ENCODE measurements at places on chromosomes 2 and 18.

DNA sequence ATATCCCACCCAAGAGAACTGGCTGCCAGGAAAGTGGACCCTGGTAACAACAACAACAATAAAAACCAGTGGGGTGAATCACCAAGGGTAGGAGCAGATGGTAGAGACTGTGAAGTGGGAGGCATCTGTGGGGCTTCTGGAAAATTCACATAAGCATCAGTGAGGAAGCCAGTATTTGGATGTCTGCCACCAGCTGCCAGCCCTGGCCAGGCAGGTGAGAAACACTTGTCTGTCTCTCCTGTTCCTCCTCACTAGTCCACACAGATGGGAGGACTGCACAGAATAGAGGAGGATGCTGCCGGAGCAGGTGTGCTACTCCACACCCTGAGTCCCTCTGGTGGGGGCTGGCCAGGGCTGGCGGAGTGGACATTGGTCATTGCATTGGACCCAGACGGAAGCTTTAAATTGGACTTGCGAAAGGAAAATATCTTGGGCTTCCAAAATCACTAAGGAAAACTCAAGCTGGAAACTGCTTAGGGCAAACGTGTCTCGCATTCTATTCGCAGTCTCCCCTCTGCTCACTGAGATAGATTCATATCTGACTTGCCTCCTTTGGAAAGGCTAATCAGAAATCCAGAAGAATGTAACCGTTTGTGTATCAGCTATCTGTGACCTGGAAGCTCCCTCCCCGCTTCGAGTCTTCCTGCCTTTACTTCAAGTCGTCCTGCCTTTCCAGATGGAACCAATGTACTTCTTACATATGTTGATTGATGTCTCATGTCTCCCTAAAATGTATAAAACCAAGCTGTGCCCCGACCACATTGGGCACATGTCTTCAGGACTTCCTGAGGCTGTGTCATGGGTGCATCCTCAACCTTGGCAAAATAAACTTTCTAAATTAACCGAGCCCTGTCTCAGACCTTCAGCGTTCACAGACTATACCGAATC, 69.1 kb downstream of the NAB1 start:
- no peak for DNase-seq

DNA sequence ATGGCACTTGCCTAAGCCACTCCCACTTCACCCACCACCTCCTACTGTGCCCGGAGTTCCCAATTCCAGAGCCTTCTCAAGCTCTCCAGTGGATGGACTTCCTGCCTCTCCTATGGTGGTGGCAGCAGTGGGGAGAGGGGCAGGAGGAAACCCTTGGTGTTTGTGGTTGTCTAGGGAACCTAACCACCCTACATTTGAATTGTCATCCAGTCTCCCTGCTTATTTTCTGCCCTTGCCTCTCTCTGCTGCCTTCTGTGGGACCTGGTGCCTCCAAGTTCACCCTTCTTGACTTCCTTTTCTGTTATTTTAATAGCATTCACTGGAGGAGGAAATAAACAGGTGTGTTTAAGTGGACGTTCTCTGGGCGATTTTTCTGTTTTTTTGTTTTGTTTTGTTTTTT, 50.0 kb upstream of the HPCAL1 start:
- no peak for DNase-seq

DNA sequence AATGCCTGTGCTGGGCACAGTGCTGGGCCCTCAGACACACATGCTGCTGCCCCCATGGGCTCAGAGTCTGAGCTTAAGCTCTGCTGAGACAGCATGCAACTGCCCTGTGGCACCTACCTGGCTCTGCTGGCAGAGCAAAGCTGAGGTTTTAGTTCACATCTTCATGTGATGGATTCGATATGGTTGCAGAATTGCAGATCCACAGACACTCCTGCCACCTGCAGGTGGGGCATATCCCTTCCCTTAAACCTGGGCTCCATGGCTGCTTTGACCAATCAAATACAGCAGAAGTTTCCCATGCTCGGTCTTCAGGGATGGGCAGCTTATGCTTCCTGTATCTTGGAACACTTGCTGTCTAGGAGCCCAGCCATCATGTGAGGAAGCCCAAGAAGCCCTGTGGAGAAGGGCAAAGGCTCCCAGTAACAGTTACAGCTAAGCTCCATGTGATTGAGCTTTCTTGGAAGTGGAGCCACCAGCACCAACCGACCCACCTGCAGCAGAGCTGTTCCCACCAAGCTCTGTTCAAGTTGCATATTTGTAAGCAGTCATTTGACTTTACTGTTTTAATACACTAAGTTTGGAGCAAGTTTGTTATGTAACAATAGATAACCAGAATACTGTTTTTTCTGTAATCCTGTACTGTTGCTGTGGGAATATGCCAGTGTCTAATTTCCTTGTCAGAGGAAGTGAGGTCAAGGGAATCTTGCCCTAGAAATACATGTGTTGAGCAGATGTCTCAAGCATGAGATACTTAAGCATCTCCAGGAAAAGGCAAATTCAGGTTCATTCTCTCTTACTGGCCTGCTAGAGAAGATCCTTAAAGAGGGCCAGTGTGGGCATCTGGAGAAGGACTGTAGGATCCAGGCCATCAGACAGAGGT, 79.3 kb downstream of the SH3RF3 start:
- DNase-seq: peak; percentile 59

DNA sequence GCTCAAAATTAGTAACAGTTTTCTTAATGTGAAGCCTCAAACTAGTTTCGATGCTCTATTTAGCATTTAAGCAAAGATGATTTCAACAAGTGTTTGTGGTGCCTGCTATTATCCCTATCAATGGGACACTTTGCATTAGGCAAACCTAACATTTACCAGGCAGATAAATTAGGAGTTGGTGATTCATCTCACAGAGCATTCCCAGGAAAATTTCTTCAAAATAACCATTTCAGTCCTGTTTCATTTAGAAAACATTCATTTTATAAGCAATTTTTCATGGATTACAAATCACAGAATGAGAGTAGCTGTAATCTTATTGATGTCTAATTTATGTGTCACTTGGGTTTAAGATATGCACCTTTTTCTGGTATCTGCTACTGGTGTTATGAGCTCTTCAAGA, 62.7 kb downstream of the CLHC1 start:
- DNase-seq: peak; percentile 36

- peak; percentile 86 for DNase-seq
Measured at GRCh38 chr2:47056374-47056773, 98.7 kb downstream of the STPG4 start.

- DNase-seq: peak; percentile 8
Measured at GRCh38 chr2:220961143-220961860, 610.8 kb downstream of the EPHA4 start.

GRCh38 chr2:143334837-143335236, 205.6 kb downstream of the ARHGAP15 start:
- DNase-seq: no peak

DNA sequence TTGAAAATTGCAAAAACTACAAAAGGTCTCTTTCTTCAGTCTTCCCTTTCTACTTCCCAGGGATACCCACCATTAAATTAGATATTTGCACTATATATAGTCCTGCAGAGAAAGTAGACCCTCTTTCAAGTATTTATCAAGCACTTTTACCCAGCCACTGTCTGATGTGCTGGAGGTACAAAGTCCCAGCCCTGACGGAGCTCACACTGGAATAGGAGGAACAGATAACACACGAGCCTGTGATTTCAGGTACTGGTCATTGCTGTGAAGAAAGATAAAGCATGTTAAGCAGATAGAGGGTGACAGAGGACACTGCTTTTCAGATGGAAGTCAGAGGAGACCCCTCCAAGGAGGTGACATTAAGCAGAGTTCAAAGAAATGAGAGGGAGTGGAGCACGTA, 19.6 kb downstream of the SEC11C start:
- DNase-seq: no peak

DNA sequence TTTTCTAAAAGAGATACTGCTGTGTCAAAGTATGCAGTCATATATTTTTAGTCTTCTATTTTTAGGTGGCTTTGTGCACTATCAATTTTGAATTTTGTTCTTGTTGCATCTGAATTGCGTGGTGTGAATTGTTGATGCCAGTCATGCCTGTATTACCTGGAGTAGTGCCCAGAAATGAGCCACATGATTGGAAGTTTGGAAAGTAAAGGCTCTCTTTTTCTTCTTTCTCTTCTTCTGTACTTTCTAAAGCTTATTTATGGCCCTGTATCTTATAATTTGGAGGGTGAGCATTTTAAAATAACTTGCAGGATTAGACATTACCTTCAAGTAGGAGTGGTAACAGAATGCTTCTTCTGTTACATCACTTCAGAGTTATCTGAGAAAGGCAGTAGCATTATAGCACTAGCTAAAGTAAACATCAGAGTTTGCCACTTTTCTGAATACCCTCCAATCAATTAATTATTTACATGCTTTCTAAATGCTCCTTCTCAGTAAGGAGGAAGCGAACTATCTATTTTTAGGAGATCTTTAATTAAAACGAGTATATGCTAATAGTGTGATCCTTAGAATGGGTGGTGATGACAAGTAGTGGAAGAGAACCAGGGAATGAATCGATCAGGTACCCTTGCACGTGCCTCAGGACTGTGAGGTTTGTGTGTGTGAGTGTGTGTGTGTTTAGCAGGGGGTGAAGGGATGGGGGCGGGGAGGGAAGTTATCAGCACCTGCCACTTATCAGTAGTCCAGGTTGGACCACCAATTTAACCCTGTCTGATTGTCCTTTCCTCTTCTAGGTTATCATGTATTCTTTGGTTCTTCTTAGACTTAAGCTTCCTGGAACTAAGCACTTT, 112.5 kb downstream of the MAP3K20 start:
- DNase-seq: peak; percentile 85

- peak; percentile 47 for DNase-seq
Measured at GRCh38 chr2:205769495-205769850, 87.2 kb downstream of the NRP2 start.

DNA sequence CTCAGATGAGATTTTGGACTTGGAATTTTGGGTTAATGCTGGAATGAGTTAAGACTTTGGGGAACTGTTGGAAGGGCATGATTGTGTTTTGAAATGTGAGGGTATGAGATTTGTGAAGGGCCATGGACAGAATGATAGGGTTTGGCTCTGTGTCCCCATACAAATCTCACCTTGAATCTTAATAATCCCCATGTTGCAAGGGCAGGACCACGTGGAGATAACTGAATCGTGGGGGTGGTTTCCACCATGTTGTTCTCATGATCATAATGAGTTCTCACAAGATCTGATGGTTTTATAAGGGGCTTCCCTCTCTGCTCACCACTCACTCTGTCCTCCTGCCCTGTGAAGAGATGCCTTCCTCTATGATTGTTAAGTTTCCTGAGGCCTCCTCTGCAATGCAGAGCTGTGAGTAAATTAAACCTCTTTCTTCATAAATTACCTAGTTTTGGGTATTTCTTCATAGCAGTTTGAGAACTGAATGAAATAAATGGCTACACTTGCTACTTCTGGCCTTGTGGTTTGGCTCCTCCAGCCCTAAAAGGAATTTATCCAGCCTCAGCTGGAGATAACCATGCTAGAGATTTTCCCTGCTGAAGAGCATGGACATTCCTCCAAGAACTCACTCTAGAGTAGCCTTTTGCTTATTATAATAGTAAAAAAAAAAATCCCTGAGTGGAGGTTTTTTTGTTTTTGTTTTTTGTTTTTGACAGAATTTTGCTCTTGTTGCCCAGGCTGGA, 144.3 kb upstream of the TFPI start:
- peak; percentile 4 for DNase-seq

DNA sequence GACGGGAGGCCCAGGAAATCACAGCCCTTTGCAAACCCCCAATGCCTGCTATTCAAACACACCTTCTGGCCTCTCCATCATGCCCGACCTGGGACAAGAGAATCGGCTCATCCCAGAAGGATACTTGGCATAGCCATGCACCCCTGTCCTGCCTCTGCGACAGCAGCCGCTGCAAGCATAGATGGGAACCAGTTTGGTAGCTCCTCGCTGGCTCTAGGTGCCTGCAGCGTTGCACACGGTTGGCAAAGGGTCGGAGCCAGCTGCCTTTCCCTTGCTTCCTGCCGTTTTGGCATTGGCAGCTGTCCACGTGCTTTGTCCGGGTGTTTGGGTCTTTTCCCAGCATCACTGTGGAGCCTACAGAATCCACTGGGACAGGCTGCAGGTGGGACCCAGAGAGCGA, 76.9 kb downstream of the TWIST2 start:
- DNase-seq: no peak

- DNase-seq: no peak
Measured at GRCh38 chr18:47726550-47726949, 203.9 kb downstream of the SMAD2 start.

GRCh38 chr2:80335411-80335810, 30.9 kb upstream of the LRRTM1 start:
- DNase-seq: no peak

- DNase-seq: no peak
Measured at GRCh38 chr2:69490486-69490885, 53.3 kb upstream of the NFU1 start.

DNA sequence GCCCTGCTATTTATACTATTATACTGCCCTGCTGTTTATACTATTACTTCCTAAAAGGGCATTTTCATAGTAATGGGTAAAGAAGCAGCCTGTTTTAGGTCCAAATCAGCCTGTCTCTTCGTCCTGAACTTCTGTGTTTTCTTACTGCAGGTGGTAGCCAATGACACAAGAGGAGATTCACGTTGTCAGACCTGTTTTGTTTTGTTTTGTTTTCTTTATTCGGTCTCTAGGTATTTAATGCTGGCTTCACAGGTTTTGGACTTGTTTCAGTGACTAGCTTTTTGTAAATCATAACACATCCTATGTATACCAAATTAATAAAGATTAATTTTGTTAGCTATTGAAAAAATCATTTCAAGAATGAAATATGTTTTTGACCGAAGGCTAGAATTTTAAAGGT, 116.4 kb downstream of the MAP3K20 start:
- no peak for DNase-seq

- no peak for DNase-seq
Measured at GRCh38 chr2:219663116-219663762, 35.8 kb downstream of the SLC4A3 start.

GRCh38 chr2:145290986-145291385, 771.1 kb upstream of the ZEB2 start:
- no peak for DNase-seq

- DNase-seq: no peak
Measured at GRCh38 chr2:56687169-56687568, 503.4 kb downstream of the CCDC85A start.

GRCh38 chr2:162967147-162967546, 128.6 kb upstream of the KCNH7 start:
- no peak for DNase-seq

GRCh38 chr2:64259312-64259711, 115.1 kb upstream of the PELI1 start:
- no peak for DNase-seq

DNA sequence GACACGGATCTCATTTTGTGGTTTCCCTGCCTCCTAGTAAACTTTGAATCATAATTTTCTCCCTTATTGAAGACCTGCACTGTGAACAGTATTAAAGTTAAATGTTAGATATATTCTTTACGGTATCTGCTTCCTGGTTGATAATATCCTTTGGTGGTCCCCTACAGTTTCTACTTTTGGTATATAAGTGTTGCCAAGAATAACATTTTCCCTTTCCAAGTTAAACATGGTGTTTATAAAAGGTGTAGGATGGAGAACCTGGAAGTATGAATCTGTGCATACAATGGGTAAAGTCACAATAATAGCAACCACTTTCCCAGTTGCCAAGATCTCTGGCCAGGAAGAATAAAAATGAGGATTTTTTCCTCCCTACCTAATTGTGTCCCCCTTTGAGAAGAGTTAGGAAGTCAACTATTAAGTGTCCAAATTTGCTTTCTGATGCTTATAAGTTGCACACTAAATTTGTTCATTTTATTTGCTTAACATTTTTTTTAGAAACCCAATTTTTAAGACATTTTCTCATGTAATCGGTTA, 201.0 kb upstream of the STK17B start:
- DNase-seq: no peak

Measured in GM23248 (cell line).